ENCODE measurements at places on chromosomes 13 and 19.

GRCh38 chr13:109734002-109734785, 52.2 kb downstream of the IRS2 start:
- DNase-seq, result no peak

DNA sequence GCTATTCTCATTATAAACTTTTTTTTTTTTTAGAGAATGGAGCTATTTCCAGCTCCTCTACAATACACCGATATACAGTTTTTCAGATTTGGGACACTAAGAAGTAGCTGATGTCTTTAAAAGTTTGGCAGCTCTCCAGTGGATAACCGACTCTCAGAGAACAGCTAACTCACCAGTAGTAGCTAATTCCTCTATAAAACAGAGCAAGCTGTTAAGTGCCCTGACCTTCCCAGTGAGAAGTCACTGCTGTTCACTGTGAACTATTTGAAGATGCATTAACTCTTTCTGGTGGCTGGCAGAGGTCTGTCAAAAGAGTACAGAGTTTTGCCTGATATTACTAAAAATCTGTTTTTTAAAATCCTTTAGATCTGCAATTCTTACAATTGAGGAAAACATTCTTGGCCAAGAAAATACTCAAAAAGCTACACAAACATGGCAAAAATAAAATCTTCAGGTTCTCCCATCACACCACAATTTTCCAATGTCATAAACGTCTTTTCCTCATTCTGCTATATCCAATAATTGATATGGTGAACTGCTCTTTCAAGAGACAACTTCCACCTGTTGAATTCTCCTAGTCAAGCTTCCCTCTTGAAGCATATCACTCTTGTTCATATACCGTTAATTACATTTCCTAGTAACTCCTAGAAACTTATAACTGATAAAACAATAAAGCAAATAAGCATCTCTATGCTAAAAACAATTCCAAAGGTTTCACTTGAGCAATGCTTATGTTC, 44.2 kb downstream of the TBC1D4 start:
- DNase-seq, result peak; percentile 14

DNA sequence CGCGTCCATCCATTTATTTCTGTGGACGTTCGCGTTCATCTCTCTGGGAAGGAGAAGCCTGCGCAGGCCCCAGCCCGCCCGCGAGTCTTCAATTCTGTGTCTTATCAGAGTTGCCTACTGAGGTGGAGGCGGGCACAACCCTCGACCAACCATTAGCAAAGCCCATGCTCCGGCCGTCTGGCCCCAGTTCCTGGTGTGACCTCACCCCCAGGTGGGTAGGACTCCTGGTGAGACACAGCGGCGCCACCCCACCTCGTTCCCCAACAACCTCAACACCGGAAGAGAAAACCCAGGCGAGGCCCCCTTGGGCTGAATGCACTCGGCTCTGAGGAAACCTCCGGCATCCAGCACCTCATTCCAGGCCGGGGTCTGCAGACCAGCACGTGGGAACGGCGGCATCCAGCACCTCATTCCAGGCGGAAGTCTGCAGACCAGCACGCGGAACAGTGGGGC, 14.7 kb downstream of the ZNF787 start:
- DNase-seq, result no peak

- DNase-seq, result no peak
Observed at GRCh38 chr19:45074744-45075300, 1.5 kb downstream of the ZNF296 start.

DNA sequence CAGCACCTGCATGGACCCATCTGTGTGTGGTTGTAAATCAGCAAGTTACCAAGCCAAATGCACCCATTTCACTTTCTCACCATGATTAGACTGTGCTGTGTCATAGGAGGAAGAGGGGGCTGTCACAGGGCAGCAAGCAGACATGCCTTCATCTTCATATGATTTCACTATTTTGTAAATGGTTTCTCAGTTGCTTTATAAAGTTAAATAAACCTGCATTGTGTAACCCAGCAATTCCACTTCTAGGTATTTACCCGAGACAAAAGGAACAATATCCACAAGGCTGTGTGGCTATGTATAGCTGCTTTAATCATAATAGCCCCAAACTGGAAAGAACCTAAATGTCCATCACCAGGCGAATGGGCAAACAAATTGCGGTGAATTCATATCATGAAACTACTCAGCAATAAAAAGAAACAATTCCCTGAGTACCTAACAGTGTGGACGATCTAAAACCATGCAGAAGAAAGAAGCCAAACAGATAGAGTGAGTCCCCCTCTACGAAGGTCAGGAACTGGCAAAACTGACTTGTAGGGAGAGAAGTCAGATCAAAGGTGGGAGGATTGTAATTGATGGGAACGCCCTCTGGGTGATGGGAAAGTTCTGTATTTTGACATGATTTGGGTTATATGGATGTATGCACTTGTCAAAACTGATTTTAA, 185.4 kb downstream of the COL4A1 start:
- no peak for DNase-seq

GRCh38 chr13:28166257-28166656, 27.9 kb downstream of the PAN3 start:
- DNase-seq, result no peak

- DNase-seq, result no peak
Observed at GRCh38 chr13:111526922-111527321, 206.5 kb downstream of the TEX29 start.

- no peak for DNase-seq
Observed at GRCh38 chr19:6769006-6769619, 1.9 kb upstream of the SH2D3A start.

DNA sequence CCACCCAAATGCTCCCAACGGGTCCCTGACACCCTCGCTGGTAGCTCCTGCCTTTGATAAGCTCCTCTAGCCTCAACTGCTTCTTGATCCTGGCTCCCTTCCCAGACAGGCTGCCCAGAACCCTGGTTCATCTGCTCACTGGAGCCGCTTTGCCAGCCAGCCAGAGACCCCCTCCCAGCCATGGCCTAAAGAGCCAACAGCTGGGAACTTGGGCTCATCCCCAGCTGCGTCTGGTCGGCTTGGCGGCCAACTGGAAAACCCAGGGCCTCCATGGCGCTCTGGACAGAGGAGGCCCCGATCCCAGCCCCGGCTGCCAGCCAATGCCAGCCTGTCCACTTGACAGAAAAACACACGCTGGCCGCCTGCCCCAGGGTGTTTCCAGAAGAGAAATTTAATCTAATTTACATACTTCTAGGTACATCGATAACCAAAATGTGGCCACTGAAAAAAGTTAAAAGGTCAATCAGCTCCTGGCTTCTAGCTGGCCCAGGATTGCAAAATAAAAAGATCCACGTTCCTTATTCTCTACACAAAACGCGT, 3.0 kb upstream of the AKAP8L start:
- peak; percentile 91 for DNase-seq

- DNase-seq, result no peak
Observed at GRCh38 chr19:7575434-7576040, 20.1 kb upstream of the CAMSAP3 start.

DNA sequence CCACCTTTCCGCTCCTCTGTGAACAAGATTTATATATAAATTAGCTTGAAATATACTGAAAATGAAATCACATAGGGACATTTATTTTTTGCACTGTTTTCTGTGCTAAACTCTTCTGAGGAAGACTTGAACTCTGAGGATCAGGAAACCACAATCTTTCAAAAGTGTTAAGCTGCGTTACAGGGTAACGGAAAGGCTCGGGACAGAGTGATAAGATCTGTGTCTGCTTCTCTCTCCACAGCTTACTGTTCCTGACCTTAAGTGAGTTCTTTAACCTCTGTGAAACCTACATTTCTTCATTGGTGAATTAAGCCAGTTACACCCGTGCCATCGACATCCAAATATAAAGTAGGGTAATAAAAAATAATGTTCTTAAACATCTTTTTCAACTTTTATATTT, 38.9 kb downstream of the DACH1 start:
- DNase-seq, result no peak

GRCh38 chr19:2142173-2142829, 9.1 kb downstream of the AP3D1 start:
- DNase-seq, result no peak

GRCh38 chr13:41026788-41027187, 7.7 kb upstream of the ELF1 start:
- DNase-seq, result no peak

DNA sequence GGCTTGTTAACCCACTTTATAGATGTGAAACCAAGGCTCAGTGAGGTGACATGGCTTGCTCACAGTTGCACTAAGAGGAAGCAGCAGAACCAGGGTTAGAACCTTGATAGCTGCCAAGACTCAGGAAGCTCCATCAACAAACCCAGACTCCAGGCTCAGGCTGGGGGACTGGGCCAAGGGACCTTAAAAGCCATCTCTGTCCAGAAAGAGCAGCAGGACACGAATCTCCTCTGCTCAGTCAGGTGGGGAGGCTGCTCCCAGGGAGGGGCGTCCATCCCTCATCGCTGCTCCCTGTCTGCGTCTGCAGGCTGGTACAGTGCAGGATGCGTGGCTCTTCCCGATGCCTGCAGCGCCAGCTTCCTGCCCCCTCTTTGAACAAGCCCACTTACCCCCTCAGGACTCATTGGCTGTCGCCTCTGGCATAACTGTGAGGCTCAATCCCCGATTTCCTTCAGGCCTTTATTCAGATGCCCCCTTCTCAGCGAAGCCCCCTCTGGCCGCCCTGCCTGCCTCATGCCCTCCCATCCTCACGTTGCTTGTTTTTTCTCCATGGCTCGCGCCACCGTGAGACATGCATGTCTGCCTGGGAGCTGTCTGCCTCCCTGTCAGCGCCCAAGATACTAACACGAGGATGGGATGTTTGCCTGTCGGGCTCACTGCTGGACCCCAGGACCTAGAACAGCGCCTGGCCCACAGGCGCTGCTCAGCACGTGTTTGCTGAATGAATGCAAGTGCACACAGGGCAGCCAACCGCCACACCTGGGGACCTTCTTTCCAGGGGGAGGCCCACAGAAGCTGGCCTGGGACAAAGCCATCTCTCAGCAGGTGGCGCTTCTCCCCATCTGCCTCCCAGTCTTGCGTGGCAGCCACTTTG, 21.5 kb downstream of the AKT2 start:
- no peak for DNase-seq

DNA sequence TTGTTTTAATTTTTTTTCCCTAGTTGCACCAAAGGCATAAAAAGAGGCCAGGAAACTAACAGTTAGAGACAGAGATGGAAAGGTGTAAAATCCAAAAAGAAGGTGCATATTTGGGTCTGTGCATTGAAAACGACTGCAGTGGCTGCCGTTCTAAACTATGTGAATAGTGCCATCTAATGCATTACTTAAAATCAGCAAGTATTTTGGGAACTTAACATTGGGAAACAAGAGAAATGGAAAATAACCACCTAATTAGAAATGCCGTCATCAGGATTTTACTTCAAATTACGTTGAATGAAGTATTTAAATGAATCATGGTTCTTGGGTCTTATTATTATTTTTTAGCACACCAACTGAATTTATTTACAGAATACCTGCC, 189.5 kb upstream of the MIR17HG start:
- no peak for DNase-seq

DNA sequence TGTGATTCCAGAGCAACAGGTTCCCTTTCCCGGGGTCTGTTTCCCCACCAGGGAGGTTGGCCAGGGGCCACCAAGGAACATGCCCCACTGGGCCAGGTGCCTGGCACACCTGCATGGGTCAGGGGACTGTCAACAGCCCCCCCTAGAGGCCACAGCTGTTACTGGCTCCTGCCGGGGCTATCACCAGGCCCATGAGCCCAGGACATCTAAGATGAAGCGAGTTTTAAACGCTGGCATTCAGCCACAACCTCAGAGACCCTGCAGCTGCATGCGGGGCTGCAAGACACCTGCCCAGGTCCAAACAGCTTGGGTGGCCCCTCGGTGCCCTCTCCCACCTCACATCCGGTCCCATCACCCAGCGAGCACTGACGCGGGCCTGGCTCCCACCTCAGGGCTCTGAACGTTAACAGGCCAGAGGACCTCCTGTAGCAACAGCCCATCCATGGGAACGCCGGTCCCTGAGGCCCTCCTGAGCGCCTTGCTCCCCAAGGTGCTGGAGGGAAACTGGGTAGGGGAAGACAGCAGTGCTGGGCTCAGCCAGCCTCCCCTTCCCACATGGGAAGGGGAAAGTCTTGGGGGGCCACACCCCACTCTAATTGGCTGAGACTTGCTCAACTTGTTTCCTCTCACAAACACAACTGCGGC, 12.0 kb downstream of the KHSRP start:
- no peak for DNase-seq

DNA sequence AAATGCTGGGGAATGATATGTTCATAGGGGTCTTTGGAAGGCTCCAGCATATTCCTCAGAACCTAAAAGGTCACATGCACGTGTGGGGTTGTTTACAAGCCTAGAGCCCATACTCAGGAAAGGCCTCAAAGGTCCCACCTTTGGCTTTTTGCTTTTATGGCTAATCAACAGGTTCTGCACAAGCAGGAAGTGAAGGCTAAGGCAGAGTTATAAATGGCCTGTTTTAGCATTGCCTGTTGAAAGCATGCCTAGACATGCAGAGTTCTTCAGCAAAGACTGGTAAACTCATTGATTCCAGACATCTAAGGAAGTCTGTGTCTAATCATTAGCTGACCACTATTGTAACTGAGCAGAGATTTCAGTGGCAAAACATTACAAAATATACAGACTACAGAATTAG, 198.3 kb downstream of the KCNRG start:
- no peak for DNase-seq

DNA sequence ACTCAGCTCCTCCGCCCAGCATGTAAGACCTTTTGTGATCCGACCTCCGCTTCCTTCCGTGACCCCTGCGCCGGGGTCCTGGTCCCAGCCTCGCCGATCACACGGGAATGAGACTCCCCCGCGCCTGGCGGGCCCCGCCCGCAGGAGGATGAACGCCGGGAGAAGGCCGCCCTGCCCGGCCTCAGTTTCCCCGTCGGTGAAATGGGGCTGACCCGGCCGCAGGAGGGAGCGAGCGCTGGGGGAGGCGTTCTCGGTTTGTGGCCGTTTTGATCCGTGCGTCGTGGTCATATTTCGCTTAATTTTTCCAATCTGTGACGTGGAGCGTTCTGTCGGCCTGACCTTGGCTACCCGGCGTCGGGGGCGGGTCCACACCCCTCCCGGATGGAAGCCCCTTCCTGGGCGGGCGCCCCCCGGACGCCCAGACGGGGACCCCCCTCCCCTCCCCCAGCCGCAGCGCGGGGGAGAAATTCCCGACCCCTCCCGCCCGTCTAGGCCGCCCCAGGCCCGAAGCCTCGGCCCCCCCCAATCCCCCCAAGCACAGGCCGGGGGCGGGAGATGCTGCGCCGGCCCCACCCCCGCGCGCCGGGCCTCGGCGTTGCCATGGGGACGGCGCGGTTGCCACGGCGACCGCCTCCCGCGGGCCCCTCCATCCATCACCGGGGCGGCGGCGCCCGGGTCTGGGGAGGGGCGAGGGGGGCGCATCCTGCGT, 11.1 kb downstream of the PALM start:
- DNase-seq, result peak; percentile 56

- no peak for DNase-seq
Observed at GRCh38 chr19:45768655-45768983, 433 bp downstream of the SIX5 start.

Data from globus pallidus (tissue), 1 donor.